Sigmoid colon (tissue), 7 donors: ENCODE measurements at places on chromosomes 3 and 15. TPM values are rescaled to one million over a fixed set of nuclear protein-coding genes. Genes with fewer than 3 reads are reported as not detected.

DNA sequence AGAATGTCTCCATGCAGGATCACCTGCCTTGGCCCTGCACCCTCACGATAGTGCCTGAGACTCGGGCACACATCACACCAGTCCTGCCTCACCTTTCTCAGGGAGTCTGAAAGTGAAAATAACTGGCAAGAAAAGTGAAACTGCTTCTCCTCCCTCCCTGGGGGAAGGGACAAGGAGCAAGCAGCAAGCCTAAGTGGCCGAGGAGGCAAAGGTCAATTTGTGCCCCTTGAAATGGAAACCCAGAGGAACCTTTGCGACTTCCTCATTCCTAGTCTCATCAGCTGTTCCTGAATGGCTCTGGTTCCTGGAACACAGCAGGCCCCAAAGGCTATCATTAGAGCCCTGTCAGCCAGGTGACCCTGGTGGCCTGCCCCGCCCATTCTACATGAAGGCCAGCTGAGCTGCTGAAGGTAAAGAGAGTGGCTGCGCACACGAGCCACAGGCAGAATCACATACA, 28.0 kb upstream of the SLCO2A1 start:
- H3K4me1 ChIP-seq: no peaks in the 10 kb centered on the region
- no peaks in the 10 kb centered on the region for H3K27me3 ChIP-seq
- DNase-seq: no peak
- H3K27ac ChIP-seq: no peak overlapping the region
- H3K36me3 ChIP-seq: no peaks in the 10 kb centered on the region

DNA sequence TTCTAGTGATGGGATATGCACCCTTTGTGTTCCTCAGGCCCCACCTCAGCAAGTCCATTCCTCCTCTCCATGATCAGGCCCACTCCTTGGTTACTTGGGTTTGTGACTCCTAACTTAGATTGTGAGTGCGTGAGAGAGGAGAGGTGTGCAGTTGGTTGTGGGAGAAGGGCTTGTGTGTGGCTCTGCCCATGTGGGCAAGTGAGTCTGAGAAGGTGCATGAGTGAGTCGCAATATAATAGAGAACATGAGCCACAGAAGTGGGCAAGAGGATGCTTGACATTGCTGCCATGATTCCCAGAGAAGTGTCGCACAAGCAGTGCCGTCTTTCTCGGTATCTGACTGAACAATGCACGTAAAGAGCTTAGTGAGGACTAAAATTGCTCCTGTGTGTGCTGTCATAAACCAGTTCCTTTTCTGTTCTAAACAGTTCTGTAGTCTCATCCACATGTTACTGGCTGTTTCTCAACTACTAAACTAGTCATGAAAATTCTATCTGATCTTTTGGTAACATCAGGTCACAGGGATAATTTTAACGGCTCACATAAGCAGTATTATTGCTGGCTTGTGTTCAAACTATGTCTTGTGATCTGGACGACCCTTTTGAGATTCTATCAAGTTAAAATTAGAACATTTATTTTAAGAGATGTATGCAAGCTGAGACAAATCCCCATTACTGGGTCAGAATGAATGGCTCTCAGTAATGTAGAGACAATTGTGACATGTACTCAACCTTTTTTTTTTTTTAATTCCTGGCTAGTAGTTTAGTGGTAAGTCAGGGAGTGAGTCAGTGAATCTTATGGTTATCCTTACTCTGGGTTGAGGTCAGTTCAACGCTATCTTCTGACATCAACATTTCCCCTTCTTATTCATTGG, 25.6 kb downstream of the GYG1 start:
- H3K4me1 ChIP-seq: peaks cover 62% of the 10 kb centered on the region
- no peaks in the 10 kb centered on the region for H3K27me3 ChIP-seq
- H3K36me3 ChIP-seq: peaks cover 8% of the 10 kb centered on the region

KLHDC8B gene
- total RNA-seq: 95.8 TPM

CLDN18 gene
- not detected for total RNA-seq

PATL2 gene
- not detected for total RNA-seq

GABRR3 gene
- not detected for total RNA-seq

AADACL2 gene
- not detected for total RNA-seq

GRCh38 chr3:121834157-121834670, 646 bp downstream of the IQCB1 start:
- H3K4me3 ChIP-seq: peak overlapping the region; percentile 76
- no peaks in the 10 kb centered on the region for H3K36me3 ChIP-seq
- no peak for DNase-seq
- H3K27ac ChIP-seq: peak overlapping the region; percentile 81

CCR1 gene
- 8.2 TPM for total RNA-seq

DNA sequence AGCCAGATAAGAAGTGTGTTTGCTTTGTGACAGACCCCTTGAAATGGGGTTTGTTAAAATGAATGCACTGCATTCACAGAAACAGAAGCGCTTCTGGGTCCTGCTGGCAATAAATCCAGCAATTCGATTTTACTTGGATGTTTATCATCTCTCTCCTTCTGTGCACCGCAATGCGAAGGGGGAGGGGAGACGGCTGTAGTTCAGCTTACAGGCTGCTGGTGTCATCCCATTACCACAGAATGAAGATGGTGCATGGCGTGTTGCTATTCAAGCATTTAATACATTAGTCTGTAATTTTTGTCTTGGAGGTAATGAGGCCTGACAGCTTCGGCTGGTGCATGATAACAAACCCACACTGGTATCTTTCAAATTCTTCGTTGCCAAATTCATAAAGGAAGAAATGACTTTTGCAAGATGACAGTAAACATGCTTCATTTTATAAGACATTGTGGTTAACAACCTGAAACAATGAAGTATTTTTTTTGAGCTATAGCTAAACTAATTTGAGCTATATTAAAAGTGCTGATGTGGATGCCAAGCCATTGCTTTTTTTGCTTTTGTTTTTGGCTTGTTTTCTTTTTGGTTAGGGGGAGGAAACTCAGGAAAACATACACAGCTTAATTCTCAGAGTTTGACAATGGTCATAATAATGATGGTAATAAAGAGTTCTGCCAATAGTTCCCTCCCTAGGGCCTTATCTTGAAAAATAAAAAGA, 418.3 kb downstream of the OTOL1 start:
- no peaks in the 10 kb centered on the region for H3K27me3 ChIP-seq
- H3K36me3 ChIP-seq: no peaks in the 10 kb centered on the region
- H3K4me1 ChIP-seq: peaks cover 17% of the 10 kb centered on the region
- DNase-seq: peak; percentile 69

- H3K36me3 ChIP-seq: no peaks in the 10 kb centered on the region
- no peak for DNase-seq
- no peak overlapping the region for H3K4me3 ChIP-seq
Observed at GRCh38 chr3:102083473-102083872, 234.2 kb downstream of the NFKBIZ start.

STRIT1 gene
- not detected for total RNA-seq

GRCh38 chr15:73799466-73799865, 46.3 kb upstream of the INSYN1 start:
- H3K27ac ChIP-seq: no peak overlapping the region
- no peaks in the 10 kb centered on the region for H3K36me3 ChIP-seq
- DNase-seq: no peak
- no peak overlapping the region for H3K4me3 ChIP-seq

DNA sequence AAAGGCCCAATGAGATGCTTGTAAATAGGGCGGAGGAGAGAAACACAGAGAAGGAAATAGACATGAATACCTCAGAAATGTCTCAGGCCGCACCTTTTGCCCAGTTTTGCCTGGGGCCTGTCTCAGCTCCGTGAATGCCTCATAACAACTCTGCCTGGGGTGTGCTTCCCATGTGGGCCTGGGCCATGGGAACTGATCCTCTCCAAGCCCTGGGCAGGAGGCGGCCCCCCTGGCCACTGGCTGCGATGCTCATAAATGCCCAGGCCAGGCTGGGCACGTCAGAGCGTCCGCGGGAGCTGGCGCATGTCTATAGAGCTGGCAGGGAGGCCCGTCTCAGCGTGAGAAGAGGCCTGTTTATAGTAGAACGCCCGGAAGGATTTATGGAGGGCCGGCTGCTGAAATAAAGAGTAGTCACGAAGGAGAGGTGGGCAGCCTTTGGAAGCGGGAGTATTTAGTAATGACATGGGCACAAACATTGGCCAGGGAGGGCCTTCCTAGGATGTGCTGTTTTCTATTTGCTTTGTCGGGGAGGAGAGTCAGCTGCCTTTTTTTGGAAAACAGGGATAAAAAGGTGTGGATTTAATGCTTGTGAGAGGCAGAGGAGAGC, 85.9 kb upstream of the IGF1R start:
- peak overlapping the region; percentile 82 for H3K27ac ChIP-seq
- peak; percentile 94 for DNase-seq
- no peaks in the 10 kb centered on the region for H3K27me3 ChIP-seq
- H3K4me1 ChIP-seq: peaks cover 3% of the 10 kb centered on the region

DNA sequence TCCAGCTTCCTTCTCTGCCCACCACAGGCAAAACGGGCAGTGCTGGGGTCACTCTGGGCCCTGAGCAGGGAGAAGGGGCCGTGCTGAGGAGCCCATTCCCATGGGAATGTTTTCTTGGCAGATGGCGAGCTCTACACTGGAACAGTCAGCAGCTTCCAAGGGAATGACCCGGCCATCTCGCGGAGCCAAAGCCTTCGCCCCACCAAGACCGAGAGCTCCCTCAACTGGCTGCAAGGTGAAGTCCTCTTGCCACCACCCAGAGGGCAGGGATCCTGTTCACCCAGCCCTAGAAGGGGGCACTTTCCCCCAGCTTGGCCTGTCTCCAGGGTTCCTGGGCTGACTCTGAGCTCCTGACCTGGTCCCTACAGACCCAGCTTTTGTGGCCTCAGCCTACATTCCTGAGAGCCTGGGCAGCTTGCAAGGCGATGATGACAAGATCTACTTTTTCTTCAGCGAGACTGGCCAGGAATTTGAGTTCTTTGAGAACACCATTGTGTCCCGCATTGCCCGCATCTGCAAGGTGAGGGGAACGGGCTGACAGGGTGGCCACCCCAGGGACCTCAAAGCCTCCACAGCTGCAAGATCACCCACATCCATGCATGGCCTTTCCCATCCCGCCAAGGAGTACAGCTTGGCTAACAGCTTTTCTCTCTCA, 12.4 kb downstream of the CIB1 start:
- no peak overlapping the region for H3K4me3 ChIP-seq
- H3K36me3 ChIP-seq: peaks cover 47% of the 10 kb centered on the region
- peak overlapping the region; percentile 79 for H3K27ac ChIP-seq

DNA sequence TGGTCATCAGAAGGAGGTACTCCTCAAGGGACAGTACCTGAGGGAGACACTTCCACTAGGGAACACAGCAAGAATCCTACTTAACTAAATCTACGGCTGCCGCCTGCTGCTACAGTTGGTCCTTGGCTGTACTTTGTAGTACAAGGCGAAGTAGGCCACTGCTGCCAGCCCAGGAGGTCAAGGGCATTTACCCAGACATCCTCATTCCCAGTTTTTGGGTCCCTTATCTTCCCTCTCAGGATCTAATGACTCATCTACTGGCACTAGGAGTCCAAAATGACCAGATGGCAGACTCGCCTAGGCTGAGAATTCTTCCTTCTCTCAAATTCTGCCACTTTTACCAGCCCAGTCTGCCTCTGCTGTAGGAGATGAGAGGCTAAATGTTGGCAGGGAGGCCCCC, 27.1 kb upstream of the LAMP3 start:
- H3K27me3 ChIP-seq: peaks cover 9% of the 10 kb centered on the region
- no peaks in the 10 kb centered on the region for H3K36me3 ChIP-seq
- no peak overlapping the region for H3K4me3 ChIP-seq
